Activated CD4-positive, alpha-beta T cell treated with anti-CD3 and anti-CD28 coated beads for 24 hours (primary cell): ENCODE measurements at places on chromosomes 6 and 20.

DNA sequence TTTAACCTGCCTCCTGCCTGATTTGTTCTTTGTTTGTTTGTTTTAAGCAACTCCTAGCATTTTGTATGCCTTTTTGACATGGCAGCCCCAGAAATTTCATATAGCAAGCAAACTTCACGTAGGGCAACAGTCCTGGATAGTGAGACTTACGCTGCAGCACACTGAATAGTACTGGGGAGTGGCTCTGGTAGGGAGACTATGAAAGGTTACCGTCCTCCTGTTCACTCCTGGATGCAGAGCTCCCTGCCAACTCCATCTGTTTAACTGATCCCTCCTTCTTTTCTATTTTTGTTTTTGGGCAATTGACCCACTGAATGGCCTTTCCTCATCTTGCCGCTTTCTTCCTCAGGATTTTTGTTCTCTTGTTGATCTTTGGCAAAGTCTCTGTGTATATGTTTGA lies 44.5 kb upstream of the BMP6 start:
- DNase-seq = no peak

- DNase-seq = no peak
Observed at GRCh38 chr6:126041516-126041915, 55.2 kb downstream of the TRMT11 start.

GRCh38 chr6:98587555-98587954 lies 246.8 kb upstream of the POU3F2 start:
- no peak for DNase-seq

GRCh38 chr6:128259029-128259724 lies 261.2 kb downstream of the PTPRK start:
- DNase-seq = no peak

GRCh38 chr6:135514706-135515105 lies 17.2 kb upstream of the AHI1 start:
- no peak for DNase-seq

DNA sequence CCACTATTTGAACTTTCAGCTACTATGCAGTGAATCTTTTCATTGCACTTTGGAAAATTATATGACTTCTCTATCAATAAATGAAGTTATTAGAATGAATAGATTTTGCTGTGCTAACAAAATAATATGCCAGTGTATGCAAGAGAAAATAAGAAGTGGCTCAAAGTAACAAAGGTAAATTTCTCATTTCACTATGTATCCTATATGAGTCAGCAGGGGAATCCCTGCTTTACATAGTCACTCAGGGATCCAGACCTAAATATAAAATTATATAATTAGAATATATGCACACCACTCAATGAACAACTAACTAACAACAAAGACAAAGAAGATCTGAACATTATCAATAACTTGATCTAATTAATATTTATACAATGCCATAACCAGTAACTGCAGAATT lies 390.8 kb upstream of the IRAK1BP1 start:
- DNase-seq = no peak

GRCh38 chr6:5728351-5729079 lies 278.2 kb downstream of the NRN1 start:
- DNase-seq = no peak

DNA sequence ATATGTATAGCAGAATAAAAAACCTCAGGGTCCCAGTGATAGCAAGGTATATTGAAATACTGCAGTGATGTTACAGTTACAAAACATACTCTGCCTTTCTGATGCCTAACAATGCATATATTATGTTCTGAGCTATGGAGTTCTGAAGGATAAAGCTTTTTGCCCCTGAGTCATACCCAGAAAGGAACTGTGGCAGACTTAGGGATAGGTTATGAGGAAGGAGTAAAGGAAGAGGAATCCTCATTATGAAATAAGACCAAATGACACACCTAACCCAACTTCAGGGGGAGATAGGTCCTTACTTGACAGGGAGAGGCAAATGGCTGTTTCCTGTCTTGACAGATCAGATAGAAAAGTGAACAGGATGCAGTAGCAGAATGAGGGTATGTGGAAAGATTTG lies 940.6 kb upstream of the FLRT3 start:
- DNase-seq = no peak

GRCh38 chr6:90068703-90069523 lies 174.6 kb downstream of the GJA10 start:
- no peak for DNase-seq

GRCh38 chr20:48662711-48663110 lies 165.1 kb downstream of the PREX1 start:
- DNase-seq = no peak

DNA sequence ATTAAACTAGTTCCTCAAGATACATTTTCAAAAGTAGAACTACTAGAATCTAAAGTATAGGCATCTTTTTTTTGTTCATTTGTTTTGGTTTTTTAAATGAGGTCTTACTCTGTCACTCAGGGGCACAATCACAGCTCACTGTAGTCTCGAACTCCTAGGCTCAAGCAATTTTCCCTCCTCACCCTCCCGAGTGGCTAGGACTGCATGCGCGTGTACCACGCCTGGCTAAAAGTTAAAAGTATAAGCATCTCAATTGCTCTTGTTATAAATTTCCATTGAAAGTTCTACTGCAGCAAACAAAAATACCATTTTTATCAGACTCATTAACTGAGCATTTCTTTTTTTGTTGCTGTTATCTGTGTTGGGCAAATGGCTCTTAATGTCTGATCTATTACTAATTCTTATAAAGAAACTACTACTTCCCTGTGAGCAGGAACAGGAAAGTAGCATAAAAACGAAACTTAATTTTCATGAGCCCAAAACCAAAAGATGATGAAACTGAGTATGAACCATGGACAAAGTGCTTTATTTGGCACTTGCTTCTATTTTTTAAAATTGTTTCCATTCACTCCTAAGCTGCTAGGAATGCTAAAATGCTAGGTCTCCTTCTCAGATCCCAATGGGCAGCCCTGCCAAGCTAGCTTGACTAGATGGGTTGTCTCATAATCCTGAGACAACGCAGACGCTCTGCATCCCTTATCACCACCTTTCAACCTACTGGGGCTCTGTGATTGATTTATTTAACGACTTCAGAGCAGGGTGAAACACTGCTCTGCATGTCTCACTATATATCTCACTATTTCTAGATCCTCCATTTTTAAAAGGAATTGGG lies 36.9 kb downstream of the TRPC4AP start:
- DNase-seq = no peak
